Fibroblast of the aortic adventitia (primary cell): ENCODE measurements at places on chromosomes 7 and 10.

- peak; percentile 61 for DNase-seq
These were observed 142.2 kb upstream of the INSYN2A start for GRCh38 chr10:127338399-127339110.

- no peak for DNase-seq
These were observed 590.4 kb upstream of the PFKP start for GRCh38 chr10:2476812-2477553.

GRCh38 chr10:34275626-34276130 lies 539.4 kb downstream of the PARD3 start:
- peak; percentile 40 for DNase-seq

DNA sequence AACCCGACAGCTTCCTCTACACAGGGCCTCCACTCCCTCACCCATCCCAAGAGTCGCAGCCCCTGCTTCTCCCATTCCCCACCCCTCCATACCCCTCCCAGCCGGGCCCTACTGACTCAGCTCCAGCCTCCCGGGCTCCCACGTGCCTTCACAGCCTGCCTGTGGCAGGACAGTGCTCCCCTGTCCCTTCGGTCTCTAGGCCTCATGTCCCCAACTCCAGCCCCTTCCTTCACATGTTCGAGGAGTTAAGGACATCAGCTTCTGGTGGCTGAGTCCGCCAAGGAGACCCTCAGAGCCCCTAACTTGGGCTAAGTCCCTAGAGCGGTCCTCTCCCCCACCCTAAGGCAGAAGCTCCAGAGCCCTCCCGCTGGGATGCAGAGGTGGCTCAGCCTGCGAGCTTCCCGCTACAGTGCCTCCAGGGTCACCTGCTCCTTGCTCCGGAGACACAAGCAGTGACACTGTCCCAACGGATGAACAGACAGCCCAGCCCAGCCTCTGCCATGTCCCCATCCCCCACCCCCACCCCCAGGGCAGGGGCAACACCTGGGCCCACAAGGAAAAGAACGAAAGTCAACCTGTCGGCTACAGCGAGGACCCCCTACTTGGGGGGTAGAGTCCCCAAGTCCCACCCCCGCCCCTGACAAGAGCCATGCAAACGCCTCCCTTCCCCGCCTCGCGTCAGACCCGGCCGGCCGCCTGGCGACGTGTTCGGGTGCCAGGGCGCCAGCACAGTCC lies 716 bp downstream of the SMARCD3 start:
- no peak for DNase-seq

- DNase-seq: peak; percentile 51
These were observed 17.0 kb upstream of the NODAL start for GRCh38 chr10:70458329-70459060.

DNA sequence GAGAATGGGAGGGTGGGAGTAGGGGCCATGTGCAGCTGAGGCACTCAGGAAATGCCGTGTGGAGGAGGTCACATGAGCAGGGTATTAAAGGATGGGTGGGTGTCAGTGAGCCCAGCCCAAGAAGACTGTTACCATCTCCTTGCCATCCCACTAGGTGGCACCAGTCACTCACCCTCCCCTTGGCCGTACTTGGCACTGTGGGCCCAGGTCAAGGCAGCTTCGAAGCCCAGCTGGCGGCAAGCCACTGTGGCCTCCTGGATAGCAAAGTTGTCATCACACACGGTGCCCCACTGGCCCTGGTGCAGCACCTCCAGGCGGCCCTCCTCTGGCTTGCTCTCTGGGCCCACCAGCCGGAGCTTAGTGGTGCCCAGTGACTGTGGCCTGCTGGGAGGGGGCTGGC lies 5.4 kb downstream of the LOXL4 start:
- DNase-seq: peak; percentile 45

DNA sequence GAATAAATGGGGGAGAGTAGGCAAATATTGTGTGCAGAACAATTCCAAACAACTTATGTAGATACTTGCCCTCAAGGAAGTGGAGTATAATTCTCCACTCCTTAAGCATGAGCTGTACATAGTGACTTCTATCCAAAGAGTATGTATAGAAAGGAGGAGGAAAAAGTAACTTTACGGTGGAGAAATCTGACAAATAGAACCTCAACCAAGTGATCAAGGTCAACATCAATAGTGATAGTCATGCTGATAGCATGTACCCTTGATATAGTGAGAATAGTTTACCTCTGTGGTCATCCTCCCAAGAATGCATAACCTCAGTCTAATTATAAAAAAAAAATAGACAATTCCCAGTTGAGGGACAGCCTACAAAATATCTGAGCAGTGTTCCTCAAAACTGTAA lies 89.1 kb upstream of the NANOS1 start:
- no peak for DNase-seq

- DNase-seq: no peak
These were observed 688 bp downstream of the PTN start for GRCh38 chr7:137342828-137343261.

DNA sequence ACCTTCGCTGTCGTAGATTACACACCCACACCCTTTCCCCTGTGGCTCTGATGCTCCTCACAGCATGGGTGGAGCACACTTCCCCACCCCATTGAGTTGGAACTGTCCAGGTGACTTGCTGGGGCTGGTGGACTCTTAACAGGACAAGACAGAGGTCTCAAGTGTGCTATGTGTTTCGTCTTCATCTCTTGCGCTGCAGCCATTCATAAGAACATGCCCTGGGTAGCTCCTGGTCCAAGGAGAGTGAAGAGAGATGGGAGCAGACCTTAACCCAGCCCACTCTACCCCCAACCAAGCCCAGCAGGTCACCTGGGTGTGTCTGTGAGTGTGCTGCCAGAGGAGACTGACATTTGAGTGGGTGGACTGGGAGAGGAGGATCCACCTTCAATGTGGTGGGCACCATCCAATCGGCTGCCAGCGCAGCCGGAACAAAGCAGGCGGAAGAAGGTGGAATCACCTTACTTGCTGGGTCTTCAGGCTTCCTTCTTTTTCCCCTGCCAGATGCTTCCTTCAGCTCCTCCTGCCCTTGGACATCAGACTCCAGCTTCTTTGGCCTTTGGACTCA lies 112.4 kb downstream of the HTR5A start:
- DNase-seq: no peak

DNA sequence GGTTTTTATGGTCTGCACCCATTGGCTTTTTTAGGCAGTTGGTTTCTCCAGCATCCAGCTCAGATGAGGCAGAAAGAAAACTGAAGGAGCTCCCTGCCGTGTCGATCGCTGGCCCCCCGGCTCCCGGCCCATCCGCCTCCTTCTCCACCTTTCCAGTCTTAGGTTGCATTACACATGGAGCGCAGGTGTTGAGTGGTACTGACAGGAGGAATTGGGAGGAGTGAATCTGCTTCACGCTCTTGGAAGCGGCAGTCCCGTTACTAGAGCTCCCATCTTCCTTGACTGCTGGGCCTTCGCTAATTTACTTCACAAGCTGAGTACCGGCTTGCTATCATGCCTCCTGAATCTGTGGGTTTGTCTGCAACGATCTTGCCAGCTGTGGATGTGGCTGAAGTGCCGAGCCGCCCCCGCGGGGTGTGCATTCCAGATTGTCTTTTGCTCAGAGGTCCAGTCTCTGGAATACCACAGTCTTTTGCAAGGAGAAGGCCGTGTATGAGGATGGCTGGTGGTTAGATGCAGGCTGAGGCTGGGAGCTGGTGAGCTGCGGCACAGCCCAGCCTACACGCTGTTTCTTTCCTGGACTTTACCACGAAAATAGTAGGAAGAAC lies 17.1 kb downstream of the IQCE start:
- DNase-seq: no peak

- DNase-seq: no peak
These were observed 28.2 kb upstream of the SEMA3D start for GRCh38 chr7:85215098-85215497.

GRCh38 chr10:18133046-18133445 lies 7.2 kb upstream of the CACNB2 start:
- no peak for DNase-seq

- DNase-seq: no peak
These were observed 18.7 kb downstream of the RTKN2 start for GRCh38 chr10:62249957-62250356.

GRCh38 chr7:112453505-112454171 lies 3.4 kb downstream of the IFRD1 start:
- DNase-seq: peak; percentile 76

GRCh38 chr7:93884541-93884940 lies 6.0 kb downstream of the TFPI2 start:
- DNase-seq: no peak

DNA sequence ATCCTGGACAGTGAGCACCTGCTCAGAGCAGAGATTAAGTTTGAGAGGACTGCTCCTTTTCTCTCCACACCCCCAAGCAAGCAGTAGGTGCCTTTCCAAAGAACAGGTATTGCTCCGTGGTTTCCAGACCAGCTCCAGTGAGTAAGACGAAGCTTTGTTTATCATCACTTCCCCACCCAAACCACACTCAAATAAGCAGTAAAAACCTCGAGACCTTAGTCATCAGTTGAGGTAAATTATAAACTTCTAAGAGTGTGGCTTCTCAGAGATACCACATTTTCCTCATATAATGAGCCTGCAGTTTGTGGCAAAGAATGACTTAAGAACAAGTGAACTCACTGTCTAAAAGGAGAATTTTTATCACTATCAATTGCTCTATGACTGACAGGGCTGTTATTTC lies 50.0 kb upstream of the GRB10 start:
- peak; percentile 30 for DNase-seq

GRCh38 chr10:45058580-45058979 lies 57.9 kb downstream of the ZNF22 start:
- DNase-seq: no peak

- no peak for DNase-seq
These were observed 214.2 kb upstream of the BMPER start for GRCh38 chr7:33691180-33691579.

- DNase-seq: no peak
These were observed 128.0 kb downstream of the KCND2 start for GRCh38 chr7:120400806-120401455.

DNA sequence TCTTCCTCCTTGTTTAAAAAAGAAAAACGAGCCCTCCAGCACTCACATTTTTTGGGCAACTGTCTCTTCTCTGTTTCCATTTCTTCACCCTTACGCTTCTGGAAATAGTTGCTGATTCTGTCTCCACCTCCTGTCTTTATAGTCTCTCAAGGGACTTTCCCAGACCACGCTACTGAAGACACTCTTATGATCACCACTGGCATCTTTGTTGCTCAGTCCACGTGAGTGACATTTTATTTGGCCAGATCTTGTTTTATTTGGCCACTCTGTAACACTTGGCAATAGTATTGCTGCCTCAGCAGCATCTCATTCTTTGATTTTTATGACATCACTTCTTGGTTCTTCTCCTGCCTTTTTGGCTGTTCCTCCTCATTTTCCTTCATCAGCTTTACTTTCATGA lies 21.6 kb upstream of the NME8 start:
- DNase-seq: no peak

DNA sequence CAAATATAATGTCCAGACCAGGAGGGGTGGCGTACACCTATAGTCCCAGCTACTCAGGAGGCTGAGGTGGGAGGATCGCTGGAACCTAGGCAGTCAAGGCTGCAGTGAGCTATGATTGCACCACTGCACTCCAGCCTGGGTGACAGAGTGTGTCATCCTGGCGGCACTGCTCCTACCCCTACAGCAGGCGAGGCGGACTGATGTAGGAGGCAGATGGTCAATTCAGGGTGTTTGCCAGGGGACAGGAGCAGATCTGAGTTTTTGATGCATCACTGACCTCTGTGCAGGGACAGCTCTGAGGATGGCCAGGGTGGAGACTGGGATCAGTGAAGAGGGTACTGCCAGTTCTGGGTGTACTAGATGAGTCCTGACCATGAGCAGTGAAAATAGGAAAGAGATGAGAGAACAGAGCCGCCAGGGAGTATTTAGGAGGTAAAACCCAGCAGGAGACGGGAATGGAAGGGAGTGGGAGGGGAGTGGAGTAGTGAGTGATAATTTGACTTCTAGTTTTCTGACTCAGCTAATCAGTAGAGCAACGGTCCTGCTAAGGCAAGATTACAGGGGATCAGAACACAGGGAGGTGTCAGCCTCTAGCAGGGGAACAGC lies 75.3 kb downstream of the HIP1 start:
- no peak for DNase-seq

DNA sequence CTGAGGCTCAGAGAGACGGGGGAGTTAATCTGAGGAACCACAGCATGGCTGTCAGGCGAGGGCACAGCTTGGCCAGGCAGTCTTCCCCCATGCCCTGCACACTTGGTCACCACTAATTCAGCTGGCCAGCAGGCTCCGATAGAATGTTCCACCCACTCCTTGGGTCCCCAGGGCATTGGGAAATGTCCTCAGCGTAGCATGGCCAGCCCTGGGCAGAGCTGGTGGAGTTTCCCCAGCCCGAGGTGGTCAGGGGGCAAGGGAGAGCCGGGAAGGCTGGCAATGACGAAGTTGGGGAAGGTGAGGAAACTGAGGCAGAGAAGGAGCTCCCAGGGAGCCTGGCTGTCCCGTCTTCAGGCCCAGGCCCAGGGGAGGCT lies 12.1 kb upstream of the GRIFIN start:
- DNase-seq: peak; percentile 32

DNA sequence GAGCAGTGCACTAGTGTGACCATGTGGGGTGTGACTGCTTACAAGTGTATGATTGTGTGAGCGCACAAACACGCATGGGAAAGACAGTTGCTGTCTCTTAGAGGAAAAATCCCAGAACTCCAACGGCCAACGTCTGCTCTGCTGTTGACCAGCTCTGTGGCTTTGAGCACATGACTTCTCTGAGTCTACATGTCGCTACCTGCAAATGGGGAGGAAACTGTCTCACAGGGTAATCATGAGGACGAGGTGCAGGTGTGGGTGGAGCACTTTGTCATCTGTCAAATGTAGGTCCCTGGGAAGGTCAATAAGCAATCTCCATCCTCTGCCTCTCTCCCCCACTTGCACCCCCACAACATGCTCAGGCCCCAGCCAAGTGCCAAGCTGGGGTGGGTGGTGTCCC lies 31.2 kb upstream of the TLX1 start:
- no peak for DNase-seq
